Activated CD4-positive, alpha-beta memory T cell treated with anti-CD3 and anti-CD28 coated beads for 36 hours (primary cell): ENCODE measurements at places on chromosomes 12 and 14. TPM values are rescaled to one million over a fixed set of nuclear protein-coding genes. Genes with fewer than 3 reads are reported as not detected.

Gene USP44
- 2.9 TPM for total RNA-seq

DNA sequence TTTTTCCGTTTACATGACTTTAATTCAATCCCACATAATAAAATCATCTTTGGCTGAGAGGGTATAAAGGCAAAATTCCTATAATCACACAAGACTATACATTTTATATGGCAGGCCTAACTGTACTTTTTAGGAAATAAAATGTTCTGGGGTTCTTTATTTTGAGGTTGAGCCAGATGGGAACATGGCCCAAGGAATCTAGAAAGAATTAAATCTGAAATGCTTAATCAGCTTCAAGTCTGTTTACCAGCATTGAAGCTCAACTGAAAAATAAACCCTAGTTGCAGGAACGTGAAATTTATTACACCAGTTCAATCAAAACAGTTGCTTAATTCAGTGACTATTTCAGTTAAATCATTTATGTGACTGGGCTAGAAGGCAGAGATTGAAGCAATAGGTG, 191.0 kb upstream of the BTG1 start:
- no peak overlapping the region for H3K4me3 ChIP-seq
- H3K36me3 ChIP-seq = no peaks in the 10 kb centered on the region
- H3K27ac ChIP-seq = no peak overlapping the region
- H3K4me1 ChIP-seq = peaks cover 29% of the 10 kb centered on the region

Gene KRT3
- not detected for total RNA-seq

- no peaks in the 10 kb centered on the region for H3K27me3 ChIP-seq
- no peaks in the 10 kb centered on the region for H3K4me1 ChIP-seq
- DNase-seq = no peak
- no peak overlapping the region for H3K27ac ChIP-seq
- H3K4me3 ChIP-seq = no peak overlapping the region
Observed at GRCh38 chr12:27999521-27999920, 27.0 kb upstream of the PTHLH start.

- H3K27ac ChIP-seq = no peak overlapping the region
- no peaks in the 10 kb centered on the region for H3K36me3 ChIP-seq
- peaks cover 15% of the 10 kb centered on the region for H3K27me3 ChIP-seq
- H3K4me3 ChIP-seq = no peak overlapping the region
- DNase-seq = no peak
- H3K4me1 ChIP-seq = peaks cover 6% of the 10 kb centered on the region
Observed at GRCh38 chr12:3170423-3171194, 93.4 kb downstream of the TSPAN9 start.

Gene RNASE7
- total RNA-seq = not detected

Gene PROX2
- total RNA-seq = 0.33 TPM

GRCh38 chr12:106455111-106455510, 97.6 kb downstream of the POLR3B start:
- H3K4me3 ChIP-seq = no peak overlapping the region
- H3K27ac ChIP-seq = no peak overlapping the region
- DNase-seq = no peak
- H3K4me1 ChIP-seq = no peaks in the 10 kb centered on the region

Gene SOAT2
- 1.5 TPM for total RNA-seq

GRCh38 chr14:35607380-35607779, 73.4 kb downstream of the INSM2 start:
- peaks cover 51% of the 10 kb centered on the region for H3K36me3 ChIP-seq
- no peak overlapping the region for H3K27ac ChIP-seq
- DNase-seq = no peak
- no peaks in the 10 kb centered on the region for H3K4me1 ChIP-seq
- no peaks in the 10 kb centered on the region for H3K27me3 ChIP-seq

Gene IGFBP6
- total RNA-seq = 4.1 TPM

DNA sequence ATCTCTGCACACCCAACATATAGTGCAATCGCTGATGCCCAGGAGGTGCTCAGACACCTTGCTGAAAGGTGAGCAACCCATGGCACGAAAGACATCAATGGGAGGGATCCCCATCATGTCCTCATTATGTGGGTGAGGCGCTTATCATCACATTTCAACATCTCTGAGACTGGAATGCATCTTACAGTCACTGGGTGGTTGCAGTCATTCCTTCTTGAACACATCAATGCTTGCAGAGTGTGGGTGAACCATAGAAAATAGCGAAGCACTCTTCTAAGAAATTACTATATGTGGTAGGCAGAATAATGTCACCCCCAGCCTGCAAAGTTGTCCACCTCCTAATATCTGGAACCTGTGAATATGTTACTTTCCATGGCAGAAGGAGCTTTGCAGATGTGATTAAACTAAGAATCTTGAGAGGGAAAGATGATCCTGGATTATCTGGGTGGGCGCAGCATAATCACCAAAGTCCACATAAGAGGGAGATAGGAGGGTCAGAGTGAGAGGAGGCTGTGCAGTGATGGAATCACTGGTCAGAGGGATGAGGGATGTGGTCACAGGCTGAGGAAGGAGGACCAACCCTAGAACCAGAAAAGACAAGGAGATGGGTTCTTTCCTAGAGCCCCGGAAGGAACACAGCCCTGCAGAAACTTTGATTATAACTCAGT, 51.2 kb downstream of the GLRX5 start:
- DNase-seq = no peak
- no peak overlapping the region for H3K4me3 ChIP-seq
- peaks cover 14% of the 10 kb centered on the region for H3K27me3 ChIP-seq
- no peak overlapping the region for H3K27ac ChIP-seq
- H3K36me3 ChIP-seq = no peaks in the 10 kb centered on the region
- H3K4me1 ChIP-seq = no peaks in the 10 kb centered on the region

Gene WNT1
- total RNA-seq = not detected

Gene CCDC196
- total RNA-seq = not detected

DNA sequence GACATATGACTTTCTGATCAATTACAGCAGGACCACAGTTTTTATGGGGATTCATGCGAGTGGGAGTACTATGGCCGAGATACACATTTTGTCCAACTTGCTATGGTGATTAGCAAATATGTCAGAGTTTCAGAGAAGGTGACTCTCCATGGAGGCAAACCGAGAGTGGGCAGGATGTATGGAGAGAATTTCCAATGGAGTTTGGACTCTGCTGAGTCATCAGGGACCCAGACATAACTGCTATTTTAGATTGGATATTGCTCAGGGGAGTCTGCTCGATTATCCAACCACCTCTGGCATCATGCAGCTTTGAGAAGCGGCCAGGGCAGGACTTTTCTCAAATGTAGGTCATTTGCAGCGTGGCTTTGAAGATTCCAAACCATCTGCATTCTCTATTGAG, 9.5 kb upstream of the GSG1 start:
- H3K27me3 ChIP-seq = peaks cover 10% of the 10 kb centered on the region
- no peaks in the 10 kb centered on the region for H3K4me1 ChIP-seq
- DNase-seq = no peak
- H3K4me3 ChIP-seq = no peak overlapping the region
- no peak overlapping the region for H3K27ac ChIP-seq

- no peak overlapping the region for H3K4me3 ChIP-seq
- H3K27ac ChIP-seq = no peak overlapping the region
- H3K4me1 ChIP-seq = peaks cover 31% of the 10 kb centered on the region
- DNase-seq = no peak
Observed at GRCh38 chr12:62523619-62524018, 57.0 kb downstream of the MON2 start.

Gene ZDHHC22
- total RNA-seq = not detected

Gene PMCH
- 0.59 TPM for total RNA-seq
